ENCODE measurements at places on chromosomes 6 and 20.
A peak's percentile ranks its signal among the peaks of the same experiment; 100 is the strongest.

- DNase-seq: no peak
These were observed 47.6 kb upstream of the SIM1 start for GRCh38 chr6:100512203-100512862.

- DNase-seq: no peak
These were observed 195.0 kb downstream of the KHDC1L start for GRCh38 chr6:73030257-73030656.

DNA sequence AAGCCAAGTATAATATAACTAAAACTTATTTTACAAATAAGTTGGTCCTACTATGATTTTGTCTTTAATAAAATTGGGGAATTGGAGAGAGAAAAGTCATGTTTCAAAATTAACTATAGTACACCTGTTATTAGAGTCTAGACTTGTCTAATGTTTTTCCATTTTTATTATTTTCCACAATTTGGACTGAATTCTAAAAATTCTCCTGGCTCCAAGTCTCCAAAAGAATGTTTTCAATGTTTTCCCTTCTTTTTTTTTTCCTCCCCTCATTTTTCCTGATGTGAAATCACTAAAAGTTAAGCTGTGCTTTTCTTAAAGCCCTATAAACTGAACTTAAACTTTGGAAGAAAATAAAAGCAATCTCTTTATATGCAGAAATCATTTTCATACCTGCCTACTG lies 11.3 kb downstream of the PTGIS start:
- no peak for DNase-seq

DNA sequence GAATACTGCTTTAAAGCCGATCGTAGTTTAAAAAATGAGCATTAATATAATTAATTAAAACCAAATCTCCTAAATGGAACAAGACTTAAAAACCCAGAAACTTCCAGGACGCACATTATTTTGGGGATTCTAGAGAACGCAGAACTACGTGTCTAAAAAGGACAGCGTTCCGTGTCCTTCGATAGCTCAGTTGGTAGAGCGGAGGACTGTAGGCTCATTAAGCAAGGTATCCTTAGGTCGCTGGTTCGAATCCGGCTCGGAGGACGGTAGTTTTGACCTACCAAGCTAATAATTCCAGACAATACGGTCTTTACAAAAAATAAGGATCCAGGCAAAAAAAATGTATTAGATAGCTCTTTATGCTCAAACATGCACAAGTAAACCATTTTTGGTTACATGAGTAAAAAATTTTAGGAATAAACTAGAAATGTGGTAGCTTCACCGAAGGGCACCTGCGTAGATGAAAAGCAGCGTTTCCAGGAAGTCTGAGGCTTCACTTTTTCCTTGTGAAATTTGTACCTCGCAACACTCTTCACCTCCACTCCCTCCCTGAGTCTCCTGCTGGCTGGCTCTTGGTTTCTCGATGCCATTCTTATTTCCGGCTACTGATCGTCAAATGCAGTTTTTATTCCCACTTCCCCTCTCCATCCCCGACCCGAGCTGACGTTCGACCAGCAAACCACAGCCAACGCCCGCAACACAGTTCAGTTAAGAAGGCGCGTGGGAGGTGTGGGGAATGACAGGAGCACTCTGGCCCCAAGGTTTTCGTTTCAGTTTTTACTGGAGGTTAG lies 19.6 kb upstream of the ABT1 start:
- DNase-seq: peak; percentile 55

GRCh38 chr6:169520104-169520503 lies 181.7 kb downstream of the WDR27 start:
- DNase-seq: no peak

GRCh38 chr6:157753291-157753690 lies 69.8 kb upstream of the SNX9 start:
- DNase-seq: no peak

Measured in left ventricle myocardium superior (tissue), 1 donor.